ENCODE measurements at places on chromosomes 7 and 10.

DNA sequence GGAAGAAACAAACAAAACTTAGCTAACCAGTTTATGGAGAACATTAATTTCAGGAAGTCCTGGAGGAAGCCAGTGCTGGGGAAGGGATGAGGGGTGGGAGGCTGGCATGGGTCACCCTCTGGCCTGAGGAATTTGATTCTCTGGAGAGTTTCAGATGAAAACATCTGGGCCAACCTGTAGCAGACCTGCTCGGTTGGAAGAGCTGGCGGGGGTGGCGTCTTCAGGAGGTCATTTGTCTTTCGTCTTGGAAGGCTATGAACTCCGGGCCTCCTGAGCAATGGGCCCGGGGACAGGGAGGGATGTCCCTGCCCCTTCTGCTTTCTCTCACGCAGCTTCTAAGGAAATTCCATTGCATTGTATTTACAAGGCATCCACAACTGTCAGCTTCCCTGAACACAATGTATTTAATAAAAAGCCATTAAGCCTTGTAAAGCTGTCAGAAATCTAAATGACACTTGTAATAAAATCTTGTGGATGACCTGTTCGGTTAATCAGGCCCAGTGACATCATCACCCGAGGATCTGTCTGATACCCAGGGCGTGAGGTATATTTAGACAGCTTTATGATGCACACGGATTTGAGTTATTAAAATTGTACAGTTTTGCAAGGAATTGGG is 250.5 kb downstream of the RAB11FIP2 start:
- no peak for DNase-seq

DNA sequence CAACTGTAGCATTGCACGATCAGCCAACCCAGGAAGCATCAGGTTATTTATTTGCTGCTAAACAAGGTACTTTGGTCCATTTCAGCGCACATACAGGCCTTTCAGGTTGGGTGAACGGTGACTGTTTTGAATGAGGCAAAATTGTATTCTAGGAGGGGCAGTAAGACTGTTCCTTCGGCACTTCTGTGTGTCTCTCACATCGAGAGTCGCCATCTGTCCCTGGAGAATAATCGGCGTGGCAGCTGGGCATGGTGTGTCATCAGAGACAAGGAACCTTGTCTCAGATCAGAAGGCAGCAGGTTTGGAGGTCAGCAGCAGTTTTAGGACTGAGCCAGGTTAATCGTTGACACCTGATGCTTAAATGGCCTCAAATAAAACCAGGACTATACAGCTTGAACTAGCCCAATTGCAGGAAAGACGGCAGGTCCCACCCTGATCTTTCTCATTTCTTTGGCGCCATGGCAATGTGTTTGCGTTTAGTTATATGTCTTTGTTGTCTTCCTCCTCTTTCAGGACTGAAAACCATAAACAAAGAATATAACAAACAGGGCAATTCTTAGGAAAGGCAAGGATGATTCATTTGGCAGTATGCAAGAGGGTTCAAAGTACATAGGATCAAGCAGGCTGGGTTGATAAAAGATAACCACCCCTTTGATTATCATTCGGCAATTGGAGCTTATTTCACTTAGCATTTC is 92.0 kb upstream of the PRR15 start:
- peak; percentile 39 for DNase-seq

DNA sequence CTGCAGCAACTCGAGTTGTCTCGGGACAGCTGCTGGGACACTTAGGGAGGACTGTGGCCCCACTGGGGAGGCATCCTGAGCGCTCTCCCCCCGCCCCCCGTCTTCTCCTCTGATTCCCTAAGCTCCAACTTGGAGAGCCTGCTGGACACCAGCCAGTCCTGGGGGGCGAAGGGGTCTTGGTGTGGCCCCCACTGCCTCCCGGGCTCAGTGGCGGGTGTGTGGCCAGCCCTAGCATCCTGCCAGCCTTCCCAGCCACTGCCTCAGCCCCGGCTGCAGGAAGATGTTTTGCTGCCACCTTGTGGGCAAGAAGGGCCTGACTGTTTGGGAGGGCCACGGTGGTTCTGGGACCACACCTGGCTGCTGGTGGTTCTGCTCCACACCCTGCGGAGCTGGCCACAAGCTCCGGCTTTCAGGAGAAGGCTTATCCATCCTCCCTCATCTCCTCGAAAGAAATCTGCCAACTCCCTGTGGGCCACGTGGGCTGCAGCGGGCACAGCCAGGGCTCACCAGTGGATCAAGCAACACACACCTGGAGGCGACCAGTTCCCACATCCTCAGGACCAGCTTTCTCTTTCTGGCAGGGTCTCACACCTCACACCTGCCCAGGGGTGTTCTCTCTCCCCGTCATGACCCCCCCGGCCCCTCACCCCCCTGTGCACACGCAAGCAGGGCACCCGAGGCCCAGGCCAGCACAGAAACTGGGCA is 24.8 kb downstream of the AGAP3 start:
- DNase-seq, result peak; percentile 88

GRCh38 chr10:34758447-34758996 is 56.6 kb downstream of the PARD3 start:
- DNase-seq, result no peak

DNA sequence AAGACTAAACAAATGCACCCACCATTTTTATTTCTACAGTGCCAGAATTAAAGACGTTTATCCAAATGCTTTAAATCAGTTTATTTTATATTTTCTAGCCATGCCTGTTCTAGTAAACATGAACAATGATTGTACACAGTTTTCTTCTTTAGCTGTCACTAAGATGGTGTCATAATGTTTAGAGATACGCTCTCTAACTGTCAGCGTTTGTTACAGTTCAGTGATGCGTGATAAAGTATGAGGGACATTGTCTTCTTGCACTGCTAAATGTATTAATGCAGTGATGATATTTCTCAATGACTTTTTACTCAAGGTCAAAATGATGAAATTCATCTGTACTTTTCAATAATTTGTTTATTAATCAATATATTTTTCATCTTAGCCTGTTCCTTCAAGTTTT is 513.6 kb downstream of the ATRNL1 start:
- no peak for DNase-seq

DNA sequence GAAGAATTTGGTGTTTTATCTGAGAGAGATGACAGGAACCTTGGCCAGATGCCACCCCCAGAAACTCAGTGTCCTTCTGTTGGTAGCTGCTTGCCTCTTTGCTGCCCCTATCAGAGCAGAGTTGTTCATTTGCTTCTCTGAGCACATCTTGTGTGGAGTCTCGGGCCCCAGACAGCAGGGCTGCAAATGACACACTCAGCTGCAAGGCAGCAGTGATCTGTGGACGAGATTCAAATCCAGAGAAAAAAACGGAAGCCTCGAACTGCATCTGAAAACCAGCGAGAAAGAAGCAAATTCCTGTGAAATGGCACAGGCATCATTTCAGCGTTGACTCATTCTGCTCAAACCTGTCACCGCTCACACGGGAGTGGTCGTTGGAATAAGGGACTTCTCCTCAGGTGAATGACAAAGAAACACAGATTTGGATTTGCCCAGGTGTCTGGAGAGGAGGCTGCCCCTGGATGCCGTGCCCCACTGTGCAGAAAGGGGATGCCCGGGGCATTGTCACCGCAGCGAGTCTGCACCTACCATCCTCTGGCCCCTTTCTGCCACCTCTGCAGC is 144.7 kb downstream of the PFKFB3 start:
- DNase-seq, result no peak
